Natural killer cell (primary cell): ENCODE measurements at places on chromosomes 2 and 18.
A peak's percentile ranks its signal among the peaks of the same experiment; 100 is the strongest.

- H3K27ac ChIP-seq: no peak within 1 kb of the TSS
- peak within 1 kb of the TSS; percentile 42 for H3K4me3 ChIP-seq
- DNase-seq: no peak
- peaks cover 37% of the 10 kb centered on the region for H3K27me3 ChIP-seq
- H3K36me3 ChIP-seq: no peaks in the 10 kb centered on the region
These were observed at the start of gene ZBTB7C for GRCh38 chr18:48408727-48409590. TSS of gene ZBTB7C (minus strand) at chr18:48409383.

- no peaks in the 10 kb centered on the region for H3K36me3 ChIP-seq
- DNase-seq: peak; percentile 52
- no peak overlapping the region for H3K4me3 ChIP-seq
- peaks cover 72% of the 10 kb centered on the region for H3K4me1 ChIP-seq
- H3K27me3 ChIP-seq: no peaks in the 10 kb centered on the region
These were observed 26.8 kb downstream of the AAK1 start for GRCh38 chr2:69616755-69617154.

DNA sequence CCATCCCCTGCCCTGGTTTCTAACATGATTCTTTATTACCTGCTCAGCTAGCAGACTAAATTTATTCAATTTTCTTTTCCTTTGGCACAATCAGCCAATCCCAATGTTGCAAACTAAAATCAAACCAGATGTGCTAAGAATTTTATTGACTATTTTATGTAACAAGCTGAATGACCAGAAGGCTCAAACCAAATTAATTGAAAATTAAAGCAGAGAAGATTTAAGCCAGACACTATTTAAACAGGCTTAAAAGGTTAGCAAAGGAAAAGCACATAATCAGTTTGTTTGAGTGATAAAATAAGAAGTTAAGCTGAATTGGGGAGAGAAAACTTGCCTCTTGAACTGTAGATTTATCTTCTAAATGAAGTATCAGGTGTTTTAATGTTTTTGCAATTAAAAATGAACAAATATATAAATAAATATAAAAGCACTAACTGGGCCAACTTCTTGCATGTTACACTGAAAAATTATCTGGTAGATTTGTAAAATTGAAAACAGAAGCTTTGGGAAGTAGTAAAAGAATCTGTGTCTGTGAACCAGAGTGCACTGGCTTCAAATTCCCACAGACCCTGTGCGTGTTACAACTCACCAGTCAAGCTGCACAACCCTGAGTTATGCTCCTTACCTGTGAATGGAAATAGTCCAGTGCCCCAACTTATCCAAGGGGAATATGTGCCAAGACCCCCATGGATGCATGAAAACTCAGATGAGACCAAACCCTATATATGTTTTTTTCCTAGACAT is 283.4 kb downstream of the CNTNAP5 start:
- H3K27me3 ChIP-seq: no peaks in the 10 kb centered on the region
- no peak overlapping the region for H3K4me3 ChIP-seq
- no peak overlapping the region for H3K27ac ChIP-seq
- no peaks in the 10 kb centered on the region for H3K4me1 ChIP-seq

- no peaks in the 10 kb centered on the region for H3K4me1 ChIP-seq
- no peak for DNase-seq
- H3K4me3 ChIP-seq: no peak overlapping the region
- H3K27me3 ChIP-seq: no peaks in the 10 kb centered on the region
These were observed 192.9 kb upstream of the SMAD2 start for GRCh38 chr18:48123324-48123723.

DNA sequence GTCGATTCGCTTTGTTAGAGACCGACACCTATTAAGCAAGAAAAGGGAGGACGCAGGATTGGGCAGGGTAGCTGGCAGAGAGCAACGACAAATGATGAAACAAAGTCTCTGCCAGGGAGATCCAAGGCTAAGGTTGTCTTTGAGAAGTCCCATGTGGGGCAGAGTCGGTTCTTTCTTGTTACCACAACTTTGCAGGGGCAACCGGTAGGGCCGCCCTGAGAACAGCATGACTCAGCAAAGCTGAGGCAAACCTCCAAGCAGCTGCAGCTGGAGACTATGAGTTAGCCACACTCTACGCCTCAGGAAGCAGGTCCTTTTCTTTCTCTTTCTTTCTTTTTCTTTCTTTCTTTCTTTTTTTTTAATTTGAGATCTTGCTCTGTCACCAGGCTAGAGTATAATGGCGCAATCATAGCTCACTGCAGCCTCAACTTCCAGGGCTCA is 452.3 kb upstream of the ID2 start:
- DNase-seq: peak; percentile 31
- H3K27ac ChIP-seq: peak overlapping the region; percentile 6
- H3K4me3 ChIP-seq: no peak overlapping the region
- peaks cover 4% of the 10 kb centered on the region for H3K36me3 ChIP-seq
- H3K27me3 ChIP-seq: no peaks in the 10 kb centered on the region
- peaks cover 14% of the 10 kb centered on the region for H3K4me1 ChIP-seq

GRCh38 chr2:72361521-72361920 is 213.9 kb upstream of the CYP26B1 start:
- DNase-seq: no peak
- H3K36me3 ChIP-seq: no peaks in the 10 kb centered on the region
- no peak overlapping the region for H3K27ac ChIP-seq
- no peaks in the 10 kb centered on the region for H3K4me1 ChIP-seq
- H3K4me3 ChIP-seq: no peak overlapping the region

DNA sequence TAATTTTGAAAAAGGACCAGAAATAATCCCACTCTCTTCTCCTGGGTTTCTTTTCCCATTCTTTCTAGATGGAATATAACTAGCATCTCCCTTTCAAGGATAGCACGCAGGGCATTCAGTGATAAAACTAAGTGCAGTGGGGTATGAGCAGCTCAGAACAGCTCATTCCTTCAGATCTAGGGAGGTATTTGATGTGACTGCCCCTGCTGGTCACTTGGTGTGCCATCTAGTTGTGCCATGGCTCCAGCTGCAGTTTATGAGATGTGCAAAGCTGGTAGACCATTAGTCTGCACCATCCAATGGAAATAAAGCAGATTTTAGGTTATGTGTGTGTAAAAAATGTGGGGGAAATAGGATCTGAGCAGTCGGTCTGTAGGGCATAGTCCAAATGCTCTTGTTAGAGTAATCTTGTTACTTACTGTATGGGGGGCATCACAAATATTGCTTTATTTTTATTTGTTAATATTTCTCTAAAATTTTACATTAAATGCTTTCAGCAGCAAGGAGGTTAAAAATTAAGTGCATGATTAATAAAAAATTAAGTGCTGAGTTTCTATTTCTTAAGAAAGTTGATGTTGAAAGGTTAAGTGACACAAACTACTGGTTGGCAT is 38.9 kb downstream of the CTAGE1 start:
- H3K36me3 ChIP-seq: no peaks in the 10 kb centered on the region
- no peak overlapping the region for H3K27ac ChIP-seq
- no peaks in the 10 kb centered on the region for H3K27me3 ChIP-seq
- peak; percentile 63 for DNase-seq
- no peak overlapping the region for H3K4me3 ChIP-seq
